ENCODE measurements at places on chromosomes 11 and 22. TPM values are rescaled to one million over a fixed set of nuclear protein-coding genes. Genes with fewer than 3 reads are reported as not detected.

CLCF1 gene
- 6.9 TPM for total RNA-seq

- H3K27ac ChIP-seq = no peak overlapping the region
- no peaks in the 10 kb centered on the region for H3K4me1 ChIP-seq
- H3K27me3 ChIP-seq = no peaks in the 10 kb centered on the region
- H3K36me3 ChIP-seq = no peaks in the 10 kb centered on the region
Measured at GRCh38 chr11:73961321-73961720, 10.5 kb downstream of the DNAJB13 start.

- H3K27me3 ChIP-seq = no peaks in the 10 kb centered on the region
- no peak overlapping the region for H3K27ac ChIP-seq
- no peaks in the 10 kb centered on the region for H3K36me3 ChIP-seq
Measured at GRCh38 chr11:114209904-114210303, 86.3 kb upstream of the NNMT start.

- H3K36me3 ChIP-seq = no peaks in the 10 kb centered on the region
- no peaks in the 10 kb centered on the region for H3K4me1 ChIP-seq
- no peaks in the 10 kb centered on the region for H3K27me3 ChIP-seq
- DNase-seq = no peak
Measured at GRCh38 chr11:61911128-61911700, 6.2 kb downstream of the RAB3IL1 start.

DNA sequence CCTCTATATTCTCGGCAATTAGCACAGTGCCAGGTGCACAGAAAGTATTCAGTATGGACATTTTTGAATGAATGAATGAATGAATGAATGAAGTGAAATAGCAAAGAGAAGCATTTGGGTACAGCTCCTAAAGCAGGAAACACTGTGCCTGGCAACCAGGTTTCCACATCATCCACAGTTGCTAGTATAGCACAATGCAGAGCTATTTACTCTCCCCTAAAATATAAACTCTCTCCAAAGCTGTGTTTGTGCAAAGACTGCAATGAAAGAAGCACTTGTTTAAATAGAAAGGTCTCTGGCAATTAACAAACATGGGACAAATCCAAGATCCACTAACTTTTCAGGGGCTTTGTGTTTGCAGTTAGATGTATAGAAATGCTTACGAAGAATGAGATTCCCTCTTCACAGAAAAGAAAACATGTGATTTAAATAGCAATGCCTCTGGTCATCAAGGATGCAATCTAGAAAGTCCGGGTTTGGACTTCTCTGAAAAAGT lies 103.0 kb upstream of the OPCML start:
- no peak for DNase-seq
- H3K4me1 ChIP-seq = no peaks in the 10 kb centered on the region
- H3K27ac ChIP-seq = no peak overlapping the region
- no peaks in the 10 kb centered on the region for H3K27me3 ChIP-seq

DNA sequence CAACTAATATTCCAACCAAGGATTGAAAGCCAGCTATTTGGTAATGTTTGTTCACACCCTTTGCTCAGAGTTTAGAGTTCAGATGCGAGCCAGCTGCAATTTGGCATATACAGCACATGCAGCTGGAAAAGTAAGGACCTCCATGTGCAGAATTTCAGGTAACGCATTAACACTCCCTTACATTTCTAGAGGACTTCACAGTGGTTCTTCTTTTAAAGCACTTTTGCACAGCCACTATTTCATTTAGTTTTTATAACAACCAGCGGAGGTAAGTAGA lies 3.4 kb downstream of the POU2AF3 start:
- H3K27me3 ChIP-seq = 0 out of 2 replicates have a peak, but pooled peaks cover 1% of the 10 kb centered on the region
- no peak overlapping the region for H3K4me3 ChIP-seq
- no peaks in the 10 kb centered on the region for H3K36me3 ChIP-seq
- no peak overlapping the region for H3K27ac ChIP-seq
- peaks cover 6% of the 10 kb centered on the region for H3K4me1 ChIP-seq

GRCh38 chr22:44047891-44048301 lies 23.8 kb downstream of the PARVB start:
- H3K36me3 ChIP-seq = no peaks in the 10 kb centered on the region
- H3K27me3 ChIP-seq = no peaks in the 10 kb centered on the region
- DNase-seq = no peak

DNA sequence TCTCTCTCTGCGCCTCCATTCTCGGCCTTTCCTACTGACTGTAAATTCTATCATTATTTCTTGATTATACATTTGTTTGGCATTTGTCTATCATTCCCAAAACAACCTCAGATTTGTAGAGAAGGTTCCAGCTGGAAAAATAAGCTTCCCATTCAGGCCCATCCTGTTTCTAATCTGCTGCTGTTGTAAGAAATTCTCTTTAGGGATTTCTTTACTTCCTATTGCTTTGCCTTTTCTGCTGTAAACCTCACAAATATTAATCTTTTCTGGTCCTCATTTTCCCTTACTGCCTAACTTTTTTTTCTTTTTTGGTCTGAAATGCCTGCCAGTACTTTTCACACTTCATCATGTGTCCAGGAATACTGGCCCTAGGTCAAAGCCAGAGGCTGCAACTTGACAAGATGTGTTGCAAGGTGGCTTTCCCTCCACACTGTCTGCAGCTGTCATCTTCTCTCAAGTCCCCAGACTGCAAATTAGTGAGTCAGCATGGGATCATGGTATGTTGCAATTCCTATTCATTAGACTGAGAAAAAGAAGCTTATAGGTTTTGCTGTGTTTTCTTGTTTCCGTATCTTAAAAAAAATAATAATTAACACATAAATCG lies 858.7 kb upstream of the CHORDC1 start:
- no peak overlapping the region for H3K27ac ChIP-seq
- no peak overlapping the region for H3K4me3 ChIP-seq
- H3K36me3 ChIP-seq = no peaks in the 10 kb centered on the region
- H3K4me1 ChIP-seq = no peaks in the 10 kb centered on the region

GGTLC3 gene
- total RNA-seq = not detected

CST6 gene
- total RNA-seq = not detected

GRCh38 chr11:3674189-3674588 lies 3.0 kb upstream of the CHRNA10 start:
- H3K4me3 ChIP-seq = no peak overlapping the region
- H3K4me1 ChIP-seq = no peaks in the 10 kb centered on the region
- no peak for DNase-seq
- peaks cover 98% of the 10 kb centered on the region for H3K36me3 ChIP-seq
- no peaks in the 10 kb centered on the region for H3K27me3 ChIP-seq

SMPD1 gene
- 38.9 TPM for total RNA-seq

ZBTB3 gene
- 8.3 TPM for total RNA-seq

FAM180B gene
- total RNA-seq = not detected

DNA sequence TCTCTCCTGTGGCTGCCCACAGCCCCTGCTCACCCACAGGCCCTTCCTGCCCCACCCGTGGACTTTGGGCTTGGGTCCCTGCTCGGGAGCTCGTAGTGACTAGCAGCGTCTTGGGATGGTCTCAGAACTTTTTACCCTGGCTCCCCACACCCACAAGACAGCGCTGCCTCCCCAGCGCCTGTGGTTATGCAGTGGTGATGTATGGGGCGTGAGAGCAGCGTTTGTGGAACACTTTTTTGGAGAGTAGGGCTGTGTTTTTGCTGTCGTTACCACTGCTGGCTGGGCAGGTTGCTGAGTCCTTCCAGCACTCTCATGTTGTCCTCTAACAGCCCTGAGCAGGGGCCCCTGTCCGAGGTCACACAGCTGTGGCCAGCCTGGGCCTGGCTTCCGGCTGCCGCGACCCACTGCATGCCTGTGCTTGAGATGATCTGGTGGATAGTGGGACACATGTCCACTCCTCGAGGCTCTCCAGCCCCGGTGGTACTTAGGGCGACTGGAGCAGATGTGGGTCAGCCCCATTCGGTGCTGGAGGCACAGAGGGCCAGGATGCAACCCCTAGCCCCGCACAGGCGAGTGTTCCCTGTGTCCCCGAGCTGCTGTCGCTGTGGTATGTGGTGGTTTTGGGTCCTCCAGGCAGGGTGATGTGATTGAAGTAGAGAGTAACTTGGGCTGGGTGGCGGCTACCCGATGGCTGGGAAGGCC lies 7.1 kb upstream of the GRAMD4 start:
- H3K36me3 ChIP-seq = no peaks in the 10 kb centered on the region
- H3K27me3 ChIP-seq = no peaks in the 10 kb centered on the region
- DNase-seq = no peak

- no peaks in the 10 kb centered on the region for H3K36me3 ChIP-seq
- no peak overlapping the region for H3K27ac ChIP-seq
- H3K4me3 ChIP-seq = no peak overlapping the region
Measured at GRCh38 chr11:102653744-102654291, 28.7 kb upstream of the MMP20 start.

DNA sequence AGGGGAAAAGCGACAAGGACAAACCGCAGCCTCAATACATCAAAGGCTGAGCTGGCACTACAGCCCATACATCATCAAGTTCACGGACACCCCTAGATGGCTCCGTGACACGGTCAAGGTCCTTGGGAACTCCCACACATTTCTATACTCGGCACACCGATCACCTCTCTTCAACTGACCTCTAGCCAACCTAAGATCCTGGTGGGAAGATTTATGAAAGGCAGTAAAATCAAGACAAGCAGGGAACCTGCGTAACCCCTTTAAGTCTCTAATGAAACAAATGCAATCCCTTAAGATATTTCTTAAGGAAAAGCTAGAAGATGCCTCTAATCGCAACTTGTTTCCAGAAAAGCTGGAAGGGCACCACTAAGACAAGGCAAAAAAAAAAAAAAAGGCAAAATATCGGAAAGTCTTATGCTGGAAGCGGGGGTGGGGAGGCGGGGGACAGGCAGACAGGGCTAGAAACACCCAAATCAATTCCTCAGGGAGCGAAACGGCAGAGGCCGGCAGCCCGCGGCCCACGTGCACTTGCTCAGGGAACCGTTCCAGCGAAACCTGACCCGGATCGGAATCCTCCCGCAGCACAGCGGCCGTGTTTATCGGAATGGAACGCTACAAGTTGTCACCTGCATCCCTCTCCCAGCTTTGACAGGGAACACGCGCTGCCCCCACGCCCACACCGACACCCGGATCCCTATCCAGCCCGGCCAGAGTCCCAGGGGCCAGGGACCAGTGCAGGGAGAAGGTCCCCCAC lies 1.4 kb downstream of the ARHGAP20 start:
- H3K27ac ChIP-seq = no peak overlapping the region
- DNase-seq = peak; percentile 31
- peak overlapping the region; percentile 60 for H3K4me3 ChIP-seq
- no peaks in the 10 kb centered on the region for H3K27me3 ChIP-seq
- H3K36me3 ChIP-seq = no peaks in the 10 kb centered on the region
- H3K4me1 ChIP-seq = peaks cover 7% of the 10 kb centered on the region

GRCh38 chr11:69868006-69868810 lies 49.0 kb upstream of the FGF3 start:
- peaks cover 6% of the 10 kb centered on the region for H3K27me3 ChIP-seq
- H3K27ac ChIP-seq = peak overlapping the region; percentile 24
- H3K4me1 ChIP-seq = peaks cover 23% of the 10 kb centered on the region
- H3K4me3 ChIP-seq = no peak overlapping the region

GRCh38 chr22:21622919-21623647 lies 6.7 kb downstream of the YDJC start:
- H3K4me3 ChIP-seq = no peak overlapping the region
- H3K27me3 ChIP-seq = no peaks in the 10 kb centered on the region
- peaks cover 8% of the 10 kb centered on the region for H3K4me1 ChIP-seq
- DNase-seq = no peak
